ENCODE measurements at places on chromosomes 5 and 9.

DNA sequence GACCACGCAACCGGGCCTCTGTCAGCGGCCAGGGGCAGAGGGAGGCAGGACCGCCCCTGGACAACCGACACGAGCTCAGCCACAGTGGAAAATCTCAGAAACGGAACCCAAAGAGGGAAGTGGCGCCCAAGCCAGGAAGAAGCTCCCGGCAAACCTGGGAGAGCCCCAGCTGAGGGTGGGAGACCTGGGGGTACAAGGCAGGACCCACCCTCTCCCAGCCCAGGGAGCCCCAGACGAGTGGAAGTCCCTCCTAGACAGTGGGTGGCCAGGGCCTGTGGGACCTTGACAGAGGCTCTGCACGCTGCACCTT lies 3.0 kb downstream of the SLC12A7 start:
- no peak for DNase-seq

DNA sequence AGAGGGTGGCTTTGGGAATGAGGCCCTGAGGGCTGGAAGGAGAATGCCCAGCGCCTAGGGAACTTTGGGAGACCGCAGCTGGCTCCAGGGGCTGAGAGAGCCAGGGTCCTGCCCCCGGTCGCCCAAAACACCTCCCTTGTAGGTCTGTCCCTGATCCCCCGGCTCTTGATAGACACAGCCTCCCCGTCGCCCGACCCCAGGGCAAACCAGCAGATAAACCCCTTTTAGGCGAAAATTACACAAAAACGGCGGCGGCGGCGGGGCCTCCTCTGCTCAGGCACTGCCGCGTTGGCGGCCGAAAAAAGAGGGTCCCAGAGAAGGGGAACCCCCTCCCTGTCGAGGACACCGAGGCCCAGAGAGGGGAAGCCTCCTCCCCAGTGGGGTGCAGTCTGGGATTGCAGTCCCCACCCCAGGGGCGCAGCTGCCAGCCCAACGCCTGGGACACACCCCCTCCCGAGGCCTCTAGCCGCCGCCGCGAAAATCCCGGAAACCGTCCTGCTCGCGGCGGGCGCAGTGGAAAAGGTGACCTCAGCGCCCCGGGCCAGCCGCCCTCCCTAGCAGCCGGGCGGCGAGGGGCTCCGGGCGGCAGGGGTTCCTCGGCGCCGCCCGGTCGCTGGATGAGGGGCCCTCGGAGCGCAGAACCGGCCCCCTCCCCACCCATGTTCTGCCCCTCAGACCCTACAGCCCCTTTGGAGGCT lies 3.1 kb upstream of the BARX1 start:
- DNase-seq: no peak

DNA sequence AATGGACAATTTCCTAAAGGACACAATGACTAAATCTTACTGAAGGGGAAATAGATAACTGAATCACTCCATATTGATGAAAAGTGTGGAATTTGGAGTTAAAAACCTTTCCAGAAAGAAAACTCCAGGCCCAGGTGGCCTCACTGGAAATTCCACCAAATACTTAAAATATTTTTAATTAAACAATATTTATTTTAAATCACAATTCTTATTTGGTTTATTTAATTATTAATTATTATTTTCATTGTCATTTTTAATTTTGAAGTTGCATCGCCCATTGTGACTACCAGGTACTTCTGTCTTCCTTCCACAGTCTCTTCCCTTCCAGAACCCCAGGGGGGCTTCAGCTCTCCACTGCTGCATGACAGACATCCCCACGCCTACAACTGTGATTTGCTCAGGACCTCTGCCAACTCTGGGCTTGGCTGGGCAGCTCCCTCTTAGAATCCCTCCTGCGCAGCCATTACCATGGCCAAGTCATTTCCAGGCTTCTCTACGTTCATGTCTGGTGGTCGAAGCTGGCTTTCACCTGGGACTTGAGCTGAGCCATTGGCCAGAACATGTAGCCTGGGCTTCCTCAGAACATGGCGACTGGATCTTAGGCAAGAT lies 16.4 kb upstream of the GADD45G start:
- peak; percentile 59 for DNase-seq

- no peak for DNase-seq
These were observed 5.1 kb downstream of the GRK6 start for GRCh38 chr5:177431317-177432142.

DNA sequence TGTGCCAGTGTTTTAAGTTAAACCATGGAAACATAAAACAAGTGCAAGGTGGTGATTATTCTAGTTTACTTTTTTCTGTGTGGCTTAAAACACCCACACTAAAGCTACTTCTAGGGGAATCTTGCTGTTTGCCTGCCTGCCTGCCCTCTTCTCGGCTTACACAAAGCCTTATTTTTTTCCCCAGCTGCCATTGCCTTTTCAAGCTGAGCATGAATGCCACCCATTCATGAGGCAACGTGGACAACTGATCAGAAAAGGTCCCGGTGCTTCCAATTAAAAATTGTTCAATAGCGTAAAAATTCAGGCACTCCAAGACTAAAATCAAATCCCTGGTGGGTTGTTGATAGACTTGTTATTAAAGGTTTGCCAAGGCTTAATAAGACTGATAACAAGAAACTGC lies 401.4 kb downstream of the TMEM161B start:
- DNase-seq: no peak

- no peak for DNase-seq
These were observed 370.0 kb downstream of the ZSWIM6 start for GRCh38 chr5:61701877-61702602.

- no peak for DNase-seq
These were observed 16.3 kb upstream of the DPM2 start for GRCh38 chr9:127953768-127954505.

DNA sequence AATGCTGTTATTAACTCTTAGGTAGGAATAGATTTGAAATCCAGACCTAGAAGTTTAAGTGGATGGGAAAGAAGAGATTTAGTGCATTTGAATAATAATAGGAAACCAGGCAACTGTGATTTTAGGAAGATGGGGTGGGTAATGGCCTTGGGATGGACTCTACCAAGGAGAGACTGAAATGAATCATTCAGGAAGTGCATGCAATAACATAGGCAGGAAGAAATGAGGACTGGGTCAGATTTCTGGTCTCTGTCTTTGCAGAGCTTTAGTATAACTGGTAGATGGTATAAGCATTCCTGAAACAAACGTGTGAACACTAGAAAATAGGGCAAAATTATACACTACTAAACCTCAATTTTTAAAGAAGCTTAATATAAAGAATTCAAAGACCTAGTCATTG lies 274.4 kb upstream of the CLINT1 start:
- DNase-seq: no peak

DNA sequence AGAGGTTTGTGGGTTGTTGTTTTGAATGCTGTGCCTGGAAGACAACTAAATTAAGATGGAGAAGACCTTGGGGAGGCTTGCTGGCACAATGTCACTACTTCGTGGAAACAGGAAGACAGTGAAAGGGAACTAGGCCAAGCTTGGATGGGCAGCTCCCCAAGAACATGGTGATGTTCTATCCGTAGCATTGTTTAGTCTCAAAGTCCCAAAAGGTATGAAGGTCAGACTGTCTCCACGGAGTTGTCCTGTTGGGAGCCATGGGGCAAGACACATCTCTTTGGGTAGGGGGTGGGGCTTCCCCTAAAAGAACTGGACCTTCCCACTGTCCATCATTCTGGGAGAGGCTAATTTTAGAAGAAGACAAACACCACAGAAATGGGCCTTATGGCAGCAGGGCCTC lies 140.5 kb downstream of the ENTREP1 start:
- no peak for DNase-seq
